ENCODE measurements at places on chromosomes 7 and 10. TPM values are rescaled to one million over a fixed set of nuclear protein-coding genes. Genes with fewer than 3 reads are reported as not detected.

GPR26 gene
- not detected for total RNA-seq

LRMDA gene
- not detected for total RNA-seq

DNA sequence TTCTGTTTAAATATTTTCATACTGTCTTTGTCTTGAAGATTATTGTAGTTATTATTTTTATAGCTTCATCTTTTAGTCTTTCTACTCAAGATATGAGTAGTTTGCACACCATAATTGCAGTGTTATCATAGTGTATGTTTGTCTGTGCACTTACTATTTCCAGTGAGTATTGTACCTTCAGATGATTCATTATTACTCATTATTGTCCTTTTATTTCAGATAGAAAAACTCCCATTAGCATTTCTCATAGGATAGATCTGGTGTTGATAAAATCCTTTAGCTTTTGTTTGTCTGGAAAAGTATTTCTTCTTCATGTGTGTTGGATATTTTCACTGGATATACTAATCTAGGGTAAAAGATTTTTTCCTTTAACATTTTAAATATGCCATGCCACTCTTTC lies 646.2 kb upstream of the GRM3 start:
- H3K36me3 ChIP-seq: no peaks in the 10 kb centered on the region
- H3K27me3 ChIP-seq: no peaks in the 10 kb centered on the region
- no peak overlapping the region for H3K27ac ChIP-seq
- H3K4me1 ChIP-seq: no peaks in the 10 kb centered on the region
- no peak for DNase-seq
- H3K4me3 ChIP-seq: no peak overlapping the region

GRCh38 chr10:123390332-123390731 lies 236.1 kb downstream of the BUB3 start:
- DNase-seq: no peak
- no peaks in the 10 kb centered on the region for H3K36me3 ChIP-seq
- H3K27me3 ChIP-seq: no peaks in the 10 kb centered on the region
